ENCODE measurements at places on chromosomes 5 and 9.

- H3K36me3 ChIP-seq, result no peaks in the 10 kb centered on the region
- no peaks in the 10 kb centered on the region for H3K27me3 ChIP-seq
- H3K4me3 ChIP-seq, result no peak overlapping the region
- peaks cover 18% of the 10 kb centered on the region for H3K4me1 ChIP-seq
- H3K27ac ChIP-seq, result no peak overlapping the region
Observed at GRCh38 chr9:37281541-37281940, 141.0 kb upstream of the GRHPR start.

DNA sequence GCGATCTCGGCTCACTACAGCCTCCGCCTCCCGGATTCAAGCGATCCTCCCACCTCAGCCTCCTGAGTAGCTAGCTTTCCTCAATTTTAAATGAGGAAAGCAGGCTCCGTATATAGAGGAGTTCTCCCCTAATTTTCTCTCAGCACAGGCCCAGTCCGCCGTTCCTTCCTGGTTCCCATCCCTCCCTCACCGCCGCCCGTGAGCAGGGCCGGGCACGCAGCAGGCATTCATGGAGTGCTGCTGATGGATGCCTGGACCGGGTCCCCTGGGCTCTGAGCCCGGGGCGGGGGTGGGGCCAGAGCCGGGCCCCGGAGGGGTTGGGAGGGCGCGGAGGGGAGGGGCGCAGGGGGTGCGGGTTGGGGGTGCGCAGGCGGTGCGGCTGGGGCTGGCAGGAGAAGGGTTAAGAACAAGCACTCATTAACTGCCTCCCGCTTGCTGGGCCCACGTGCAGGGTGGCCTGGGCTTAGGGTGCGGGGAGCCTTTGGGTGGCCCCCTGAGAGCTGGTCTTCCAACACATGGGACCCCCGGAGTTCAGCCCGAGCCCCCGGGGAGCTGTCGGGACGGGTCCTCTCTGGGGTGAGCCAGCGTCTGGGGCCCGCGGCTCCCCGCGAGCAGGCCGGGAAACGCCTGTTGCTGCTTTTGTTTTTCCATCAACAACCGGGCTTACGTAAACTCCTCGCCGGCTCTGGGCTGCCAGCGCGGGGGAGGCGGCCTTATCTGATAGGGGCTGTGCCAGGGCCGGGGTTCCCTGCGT lies 33.7 kb downstream of the LHX2 start:
- H3K27ac ChIP-seq, result no peak overlapping the region
- H3K4me1 ChIP-seq, result peaks cover 26% of the 10 kb centered on the region
- H3K36me3 ChIP-seq, result no peaks in the 10 kb centered on the region
- peak overlapping the region; percentile 49 for H3K4me3 ChIP-seq
- peak; percentile 66 for DNase-seq
- H3K27me3 ChIP-seq, result no peaks in the 10 kb centered on the region

- H3K27me3 ChIP-seq, result no peaks in the 10 kb centered on the region
- no peak overlapping the region for H3K27ac ChIP-seq
- DNase-seq, result no peak
- no peak overlapping the region for H3K4me3 ChIP-seq
- no peaks in the 10 kb centered on the region for H3K36me3 ChIP-seq
Observed at GRCh38 chr9:2289263-2289662, 274.1 kb downstream of the SMARCA2 start.

DNA sequence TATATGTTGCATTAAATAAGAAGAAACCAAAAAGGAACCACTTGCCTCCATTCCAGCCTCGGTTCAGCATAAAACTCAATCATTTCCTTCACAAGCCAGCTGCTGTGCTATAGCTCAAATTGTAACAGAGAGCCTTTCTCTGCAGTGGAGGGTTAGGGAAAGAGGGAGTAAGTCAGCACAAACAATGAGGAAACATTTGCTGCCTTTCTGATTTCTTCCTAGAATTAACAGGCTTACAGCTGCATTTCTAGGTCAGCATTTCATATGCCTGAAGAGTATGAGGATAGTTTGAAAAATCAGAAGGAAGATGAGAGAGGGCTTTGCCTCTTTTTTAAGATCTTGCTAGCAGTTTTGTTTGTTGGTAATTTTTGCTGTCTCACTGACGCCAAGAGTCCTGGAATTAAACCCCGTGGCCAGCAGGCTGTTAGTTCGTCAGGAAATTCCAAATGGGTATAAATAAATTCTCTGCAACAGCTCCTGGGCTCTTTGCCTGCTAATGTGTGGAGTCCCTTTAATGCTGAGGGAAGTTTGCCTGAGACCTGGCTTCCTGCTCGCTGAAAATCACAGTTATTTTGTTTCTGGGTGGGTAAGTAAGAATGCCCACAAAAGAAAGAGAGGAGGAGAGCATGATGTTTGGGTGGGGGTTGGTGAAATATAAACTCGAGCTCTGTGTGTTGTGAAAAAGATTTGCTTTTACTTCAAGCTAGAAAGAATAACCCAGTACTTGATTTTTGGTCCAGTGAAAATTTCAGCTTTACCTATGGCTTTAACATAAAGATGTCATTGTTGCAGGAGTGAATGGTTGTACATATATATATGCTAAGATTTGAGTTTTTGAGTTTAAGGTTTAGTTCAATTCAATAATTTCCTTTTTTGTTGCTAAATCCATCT lies 148.1 kb upstream of the DMRT1 start:
- no peak for DNase-seq
- peak overlapping the region; percentile 89 for H3K27ac ChIP-seq
- peak overlapping the region; percentile 24 for H3K4me3 ChIP-seq
- peaks cover 61% of the 10 kb centered on the region for H3K4me1 ChIP-seq

DNA sequence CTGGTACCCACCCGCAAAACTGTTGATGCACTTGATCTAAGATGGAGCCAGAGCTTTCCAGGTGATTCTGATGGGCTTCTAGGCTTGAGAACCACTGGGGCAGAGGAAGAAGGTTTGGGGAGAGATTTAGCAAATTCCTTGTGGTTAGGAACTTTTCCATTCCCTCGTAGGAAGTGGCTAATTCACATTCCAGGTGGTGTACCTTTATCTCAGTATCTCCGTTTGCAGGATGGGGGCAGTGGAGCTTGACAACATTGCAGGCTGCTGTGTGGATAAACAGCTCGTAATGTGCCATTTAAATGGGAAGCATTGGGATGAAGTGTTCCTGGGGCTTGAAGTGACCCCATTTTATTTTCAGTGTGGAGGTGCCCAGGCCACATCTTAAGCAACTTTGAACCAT lies 172.9 kb upstream of the IL12B start:
- H3K4me3 ChIP-seq, result no peak overlapping the region
- H3K27me3 ChIP-seq, result no peaks in the 10 kb centered on the region
- no peak overlapping the region for H3K27ac ChIP-seq
- no peaks in the 10 kb centered on the region for H3K36me3 ChIP-seq
- peaks cover 4% of the 10 kb centered on the region for H3K4me1 ChIP-seq

GRCh38 chr5:150319484-150319790 lies 16.7 kb upstream of the ARSI start:
- H3K27ac ChIP-seq, result no peak overlapping the region
- no peak for DNase-seq
- no peaks in the 10 kb centered on the region for H3K36me3 ChIP-seq
- peaks cover 13% of the 10 kb centered on the region for H3K4me1 ChIP-seq

- no peak overlapping the region for H3K4me3 ChIP-seq
- no peak overlapping the region for H3K27ac ChIP-seq
- no peak for DNase-seq
- no peaks in the 10 kb centered on the region for H3K27me3 ChIP-seq
- H3K4me1 ChIP-seq, result no peaks in the 10 kb centered on the region
Observed at GRCh38 chr9:94654165-94654894, 15.0 kb upstream of the FBP1 start.

GRCh38 chr5:2684606-2685005 lies 66.9 kb downstream of the IRX2 start:
- no peaks in the 10 kb centered on the region for H3K36me3 ChIP-seq
- DNase-seq, result no peak
- H3K27me3 ChIP-seq, result no peaks in the 10 kb centered on the region
- no peak overlapping the region for H3K27ac ChIP-seq

DNA sequence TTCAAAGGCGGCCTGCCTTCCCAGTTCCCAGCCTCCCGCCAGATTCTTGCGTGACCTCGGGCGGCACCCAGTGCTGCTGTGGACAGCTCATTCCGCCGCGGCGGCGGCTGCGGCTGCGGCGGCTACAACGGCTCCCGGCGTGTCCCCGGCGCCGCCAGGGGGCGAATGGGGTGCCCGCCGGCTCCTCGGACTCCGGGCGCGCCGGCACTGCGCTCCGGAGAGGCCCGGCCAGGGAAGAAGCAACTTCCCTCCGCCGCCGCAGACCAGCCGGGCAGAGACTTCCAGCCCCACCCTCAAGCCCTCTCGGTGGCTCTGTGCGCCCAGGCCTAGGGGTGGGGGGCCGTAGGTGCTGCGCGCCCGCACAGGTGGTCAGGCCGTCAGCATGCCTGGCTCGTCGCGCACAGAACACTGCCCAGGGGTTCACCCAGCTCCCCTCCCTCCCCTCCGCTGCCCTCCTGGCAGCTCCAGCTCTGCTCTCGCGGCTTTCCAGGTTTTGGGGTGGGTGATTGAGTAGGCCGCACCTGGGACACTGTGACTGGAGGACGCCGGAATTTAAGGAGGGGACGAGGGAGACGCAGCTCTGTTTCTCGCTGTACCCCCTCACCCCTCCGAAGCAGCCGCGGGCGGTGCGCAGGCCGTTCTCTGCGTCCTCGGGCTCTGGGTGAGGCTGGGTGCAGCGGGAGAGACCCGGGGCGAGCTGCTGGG lies 20.2 kb downstream of the IGIP start:
- peak overlapping the region; percentile 14 for H3K27ac ChIP-seq
- H3K4me1 ChIP-seq, result peaks cover 55% of the 10 kb centered on the region
- peaks cover 4% of the 10 kb centered on the region for H3K27me3 ChIP-seq
- H3K36me3 ChIP-seq, result no peaks in the 10 kb centered on the region
- peak overlapping the region; percentile 49 for H3K4me3 ChIP-seq

- H3K27ac ChIP-seq, result no peak overlapping the region
- H3K36me3 ChIP-seq, result no peaks in the 10 kb centered on the region
- H3K27me3 ChIP-seq, result no peaks in the 10 kb centered on the region
Observed at GRCh38 chr5:58239731-58240130, 220.2 kb downstream of the PLK2 start.

Data from stomach (tissue), 19 donors.